ENCODE measurements at places on chromosomes 13 and 19. TPM values are rescaled to one million over a fixed set of nuclear protein-coding genes. Genes with fewer than 3 reads are reported as not detected.
A peak's percentile ranks its signal among the peaks of the same experiment; 100 is the strongest.

DNA sequence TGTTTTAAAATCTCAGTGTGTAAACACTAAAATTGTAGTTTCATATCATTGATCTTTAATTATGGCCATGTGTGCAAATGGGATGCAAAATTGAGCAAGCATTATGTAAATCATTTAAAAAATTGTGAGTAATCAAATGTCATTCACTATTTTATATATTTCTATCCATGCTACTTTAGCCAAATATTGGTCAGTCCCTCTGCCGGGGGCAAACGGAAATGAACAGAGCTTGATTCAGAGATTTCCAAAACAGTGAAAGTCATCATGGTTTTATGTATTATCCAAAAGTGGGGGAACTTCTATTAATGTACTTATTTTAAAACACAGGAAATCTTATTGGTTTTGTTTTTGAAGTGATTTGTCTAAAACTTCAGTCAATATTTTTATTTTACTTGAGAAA lies 219.1 kb downstream of the IRS2 start:
- no peak for ATAC-seq

GRCh38 chr13:93169980-93170379 lies 56.6 kb upstream of the GPC6 start:
- ATAC-seq, result no peak

DNA sequence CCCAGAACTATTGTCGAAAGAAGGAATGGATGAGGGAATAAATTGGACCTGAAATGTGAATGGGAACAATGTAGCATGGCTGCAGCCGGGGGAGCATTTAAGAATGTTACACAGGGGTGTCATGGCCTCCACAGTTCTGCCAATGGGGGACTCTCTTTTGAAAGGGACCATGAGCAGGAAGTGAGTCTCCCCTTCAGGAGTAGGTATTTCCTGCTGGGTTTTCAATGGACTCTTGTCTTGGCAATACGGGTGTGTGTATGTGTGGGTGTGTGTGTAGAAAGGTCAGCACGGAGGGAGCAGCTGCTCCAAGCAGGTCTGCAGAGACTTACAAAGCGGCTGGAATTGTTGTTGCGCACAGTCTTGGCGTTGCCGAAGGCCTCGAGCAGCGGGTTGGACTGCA lies 24.4 kb downstream of the MYO1F start:
- no peak for ATAC-seq

GRCh38 chr19:15253513-15253912 lies 21.3 kb upstream of the EPHX3 start:
- no peak for ATAC-seq

- ATAC-seq, result no peak
Measured at GRCh38 chr13:73987618-73988017, 146.6 kb downstream of the KLF12 start.

GRCh38 chr13:85347251-85347650 lies 452.0 kb downstream of the SLITRK6 start:
- ATAC-seq, result no peak

GRCh38 chr13:60645676-60646075 lies 248.7 kb downstream of the TDRD3 start:
- no peak for ATAC-seq

The C19orf73 gene
- 5.1 TPM for total RNA-seq

The TTC9B gene
- 16.4 TPM for total RNA-seq

The PTH2 gene
- not detected for total RNA-seq

The VWA8 gene
- 9.1 TPM for total RNA-seq

DNA sequence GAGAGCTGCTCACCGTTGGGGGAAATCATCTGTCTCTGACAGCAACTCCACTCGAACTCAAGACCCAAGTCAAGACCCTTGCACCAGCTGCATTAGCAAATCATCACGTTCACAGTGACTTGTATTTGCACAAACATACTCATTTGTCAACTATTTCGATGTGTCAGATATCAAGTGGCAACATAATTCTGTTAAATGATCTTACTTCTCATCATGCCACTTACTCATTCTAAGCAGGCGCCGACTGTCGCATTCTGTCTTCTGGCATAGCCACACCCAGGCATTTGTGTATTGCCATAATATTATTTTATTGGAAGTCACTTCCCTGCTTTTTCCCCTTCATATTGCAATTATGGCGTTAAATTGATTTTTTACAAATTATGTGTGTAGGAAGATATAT lies 23.0 kb upstream of the ATP1A3 start:
- no peak for ATAC-seq

DNA sequence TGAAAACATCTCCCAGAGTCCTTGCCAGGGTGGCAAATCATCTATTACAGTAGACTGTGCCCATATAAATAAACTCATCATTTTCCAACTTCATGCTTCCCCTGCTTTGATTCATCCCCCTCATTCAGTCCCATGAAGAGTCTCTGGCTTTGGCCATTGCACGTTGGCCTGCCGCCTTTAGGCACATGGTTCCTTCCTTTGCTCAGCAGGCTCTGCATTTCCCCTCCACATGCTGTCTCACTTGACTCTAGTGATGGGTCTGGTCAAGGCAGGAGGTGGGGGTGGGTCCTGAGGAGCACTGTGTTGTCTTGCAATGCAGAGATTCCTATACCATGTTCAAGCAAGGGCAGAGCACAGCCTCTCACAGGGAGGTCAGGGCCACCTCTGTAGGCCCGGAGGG lies 48.8 kb upstream of the ARGLU1 start:
- peak; percentile 46 for ATAC-seq

DNA sequence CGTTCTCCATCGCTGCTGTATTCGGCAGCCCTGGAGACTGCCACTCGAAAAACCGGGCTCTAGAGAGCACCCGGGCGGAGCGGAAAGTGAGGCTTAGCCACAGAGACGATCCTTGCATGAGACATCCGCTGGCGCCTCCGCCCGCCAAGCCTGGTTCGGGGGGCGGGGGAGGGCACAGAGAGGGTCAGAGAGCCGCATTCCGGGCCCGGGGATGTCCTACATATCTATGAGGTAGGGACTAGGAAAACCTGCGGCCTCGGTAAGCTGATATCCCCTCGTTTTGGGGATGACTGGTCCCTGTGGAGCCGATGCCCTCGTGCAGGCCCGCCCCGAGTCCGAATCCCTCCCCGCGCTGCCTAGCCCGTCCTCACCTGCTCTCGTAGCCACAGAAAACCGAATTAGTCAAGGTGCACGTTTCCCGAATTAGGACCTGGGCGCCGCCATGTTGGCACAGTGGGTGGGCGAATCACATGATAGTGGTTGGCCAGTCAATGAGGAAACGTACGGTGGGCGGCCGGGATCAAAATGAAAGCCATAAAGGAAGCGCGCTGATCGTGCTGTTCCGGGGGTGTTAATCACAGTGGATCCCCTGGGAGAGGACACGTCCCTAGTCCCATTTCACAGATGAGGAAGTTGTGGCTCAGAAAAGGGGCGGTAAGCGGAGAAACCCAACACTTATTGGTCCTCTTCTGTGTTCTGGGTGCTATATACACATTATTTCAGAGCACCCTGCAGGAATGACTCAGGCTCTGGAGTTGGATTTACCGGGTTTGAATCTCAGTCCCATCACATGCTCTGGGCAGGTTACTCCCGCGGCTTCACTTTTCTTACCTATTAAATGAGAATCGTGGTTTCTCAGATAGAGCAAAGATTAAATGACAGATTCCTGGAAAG lies at the start of gene TRMT1:
Gene TRMT1, minus strand, starts transcription at position 459 of the 894 bp plus-strand sequence. Its CDS starts 341 bp downstream, at position 118.
- ATAC-seq, result peak; percentile 58

All from motor neuron (in vitro differentiated cells).